AG09309 (cell line): ENCODE measurements at places on chromosomes 12 and 14.

DNA sequence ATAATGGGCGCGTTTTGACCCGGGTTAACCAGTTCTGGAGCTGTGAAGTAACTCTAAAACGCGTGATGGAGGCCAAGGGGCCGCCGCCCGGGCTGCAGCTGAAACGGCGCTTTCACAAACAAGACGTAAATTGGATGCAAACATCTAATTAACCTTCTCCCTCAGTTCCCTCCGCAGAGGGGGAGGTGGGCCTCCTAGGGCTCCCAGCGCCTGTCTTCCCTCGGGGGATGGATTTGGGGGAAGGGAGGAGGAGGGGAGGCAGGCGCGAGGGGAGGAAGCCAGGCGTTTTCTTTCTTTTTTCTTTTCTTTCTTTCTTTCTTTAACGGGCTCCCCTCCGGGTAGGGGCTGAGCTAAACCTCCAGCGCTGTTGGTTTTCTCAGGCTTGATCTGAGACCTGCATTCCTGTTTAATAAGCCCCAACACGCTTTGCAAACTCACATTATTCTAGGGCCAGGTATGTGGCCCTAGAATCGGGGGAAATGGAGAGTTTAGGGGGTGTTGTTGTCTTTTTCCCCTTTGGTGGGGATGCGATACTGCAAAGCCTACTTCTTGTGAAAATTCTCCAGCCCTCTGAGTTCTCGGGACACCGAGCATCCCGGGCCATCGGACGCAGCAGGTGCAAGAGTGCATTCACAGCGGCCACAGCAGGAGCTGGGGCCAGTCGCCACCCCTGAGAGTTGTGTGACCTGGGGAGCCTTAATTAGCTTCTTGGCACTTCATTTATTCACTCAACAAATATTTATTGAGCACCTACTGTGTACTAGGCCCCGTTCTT lies 43.6 kb upstream of the LHX5 start:
- DNase-seq = no peak

DNA sequence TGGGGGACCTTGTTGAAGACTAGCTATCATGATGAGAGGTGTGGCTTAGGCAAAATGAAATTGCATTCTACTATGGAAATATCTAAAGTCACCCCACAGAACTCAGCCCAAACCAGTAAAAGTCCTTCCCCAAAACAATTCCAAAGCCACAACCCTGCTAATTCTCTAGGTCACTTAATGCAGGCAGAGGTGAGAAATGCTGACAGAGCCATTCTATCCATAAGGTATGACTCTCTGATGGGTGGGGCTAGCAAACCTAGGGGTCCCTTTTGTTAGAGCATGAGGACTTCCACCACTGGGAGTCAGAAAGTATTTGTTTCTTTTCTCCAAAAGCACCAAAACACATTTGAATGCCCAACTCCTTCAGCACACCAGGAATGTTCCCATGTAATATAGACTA lies 12.7 kb upstream of the BMP4 start:
- DNase-seq = no peak

- no peak for DNase-seq
Measured at GRCh38 chr14:50407111-50407812, 10.6 kb upstream of the CDKL1 start.

DNA sequence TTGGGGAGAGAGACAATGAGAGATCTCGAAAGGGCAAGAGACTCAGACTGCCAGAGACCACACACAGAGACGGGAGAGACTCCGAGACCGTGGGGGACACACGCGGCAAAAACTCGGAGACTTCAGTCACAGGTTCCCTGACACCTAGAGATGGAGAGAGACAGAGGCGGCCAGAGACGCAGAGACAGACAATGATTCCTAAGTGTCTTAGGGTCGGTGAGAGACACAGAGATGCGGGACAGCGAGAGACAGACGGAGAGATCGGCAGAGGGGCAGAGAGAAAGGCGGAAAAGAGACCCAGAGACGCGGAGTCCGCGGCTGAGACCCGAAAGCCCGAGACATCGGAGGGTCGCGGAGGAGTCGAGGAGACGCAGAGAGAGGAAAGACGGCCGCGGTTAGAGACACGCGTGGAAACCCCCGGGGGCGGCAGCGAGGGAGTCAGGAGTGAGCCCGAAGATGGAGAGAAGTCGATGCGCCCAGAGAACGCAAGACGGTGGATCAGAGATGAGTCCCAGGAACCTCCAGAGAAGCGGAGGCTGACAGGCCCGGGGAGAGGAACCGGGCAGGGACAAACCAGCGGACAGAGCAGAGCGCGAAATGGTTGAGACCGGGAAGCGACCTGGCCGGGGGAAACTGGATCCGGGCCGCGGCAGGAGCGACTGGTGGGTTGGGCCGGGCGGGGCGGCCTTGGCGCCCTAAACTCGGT lies 7.8 kb downstream of the LHX5 start:
- DNase-seq = no peak

- no peak for DNase-seq
Measured at GRCh38 chr12:10632226-10632625, 18.8 kb upstream of the MAGOHB start.

GRCh38 chr12:9114946-9115345 lies 773 bp downstream of the A2M start:
- no peak for DNase-seq

GRCh38 chr14:99359906-99360305 lies 87.9 kb upstream of the BCL11B start:
- no peak for DNase-seq
